ENCODE measurements at places on chromosomes 12 and 14.

- no peak for DNase-seq
Measured at GRCh38 chr14:77064521-77065178, 33.4 kb upstream of the CIPC start.

- DNase-seq, result no peak
Measured at GRCh38 chr14:79583738-79584408, 627.4 kb downstream of the DIO2 start.

DNA sequence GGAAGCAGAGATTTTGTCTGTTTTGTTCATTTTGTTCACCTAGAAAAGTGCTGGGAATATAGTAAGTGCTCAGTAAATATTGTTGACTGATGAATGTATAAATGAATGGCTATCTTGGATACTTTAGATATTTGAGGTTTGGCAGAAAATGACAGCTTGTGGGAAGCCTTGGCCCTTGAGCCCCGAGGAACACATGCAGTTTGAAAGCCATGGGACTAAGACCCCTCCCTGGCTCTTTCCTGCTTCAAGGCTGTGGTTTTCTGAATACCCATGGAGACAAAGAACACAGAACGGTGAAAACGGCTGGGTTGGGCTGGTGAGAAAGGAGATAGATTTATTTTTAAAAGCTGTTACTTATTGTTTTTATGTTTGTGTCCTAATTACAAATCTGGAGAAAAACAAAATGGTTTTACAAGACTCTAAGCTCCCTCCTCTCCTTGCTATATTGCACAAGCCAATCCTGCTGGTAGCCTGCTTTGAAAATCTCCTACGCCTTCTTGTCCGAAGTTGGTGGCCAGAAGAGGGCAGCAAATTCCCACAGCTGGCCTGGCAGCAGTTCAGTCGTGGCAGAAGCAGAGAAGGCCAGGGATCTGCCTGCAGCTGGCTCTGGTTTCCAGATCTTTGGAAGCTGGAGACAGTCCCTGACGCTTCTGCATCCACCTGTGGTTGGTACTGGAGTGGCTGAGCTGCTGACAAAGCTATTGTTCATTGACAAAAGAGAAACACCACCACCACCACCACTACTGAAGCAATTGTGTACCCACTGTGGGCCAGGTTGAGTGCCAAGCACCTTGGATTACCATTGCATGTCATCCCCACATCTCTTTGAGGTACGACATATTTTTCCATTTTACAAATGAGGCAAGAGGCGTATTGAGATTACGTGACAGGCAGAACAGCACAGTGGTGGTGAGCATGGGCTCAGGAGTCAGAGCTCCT is 5.2 kb upstream of the KRT85 start:
- peak; percentile 43 for DNase-seq

GRCh38 chr12:8696442-8697090 is 1.2 kb upstream of the RIMKLB start:
- no peak for DNase-seq

DNA sequence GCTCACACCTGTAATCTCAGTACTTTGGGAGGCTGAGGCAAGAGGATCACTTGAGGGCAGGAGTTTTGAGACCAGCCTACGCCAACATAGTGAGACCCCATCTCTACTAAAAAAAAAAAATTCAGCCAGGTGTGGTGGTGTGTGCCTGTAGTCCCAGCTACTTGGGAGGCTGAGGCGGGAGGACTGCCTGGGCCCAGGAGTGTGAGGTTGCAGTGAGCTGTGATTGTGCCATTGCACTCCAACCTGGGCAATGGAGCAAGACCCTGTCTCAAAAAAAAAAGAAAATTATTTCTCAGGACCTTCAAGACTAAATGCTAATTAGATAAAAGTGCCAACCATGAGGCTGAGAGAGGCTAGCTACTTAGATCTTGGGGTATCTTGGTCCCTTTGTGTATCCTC is 23.5 kb downstream of the OTUB2 start:
- no peak for DNase-seq

DNA sequence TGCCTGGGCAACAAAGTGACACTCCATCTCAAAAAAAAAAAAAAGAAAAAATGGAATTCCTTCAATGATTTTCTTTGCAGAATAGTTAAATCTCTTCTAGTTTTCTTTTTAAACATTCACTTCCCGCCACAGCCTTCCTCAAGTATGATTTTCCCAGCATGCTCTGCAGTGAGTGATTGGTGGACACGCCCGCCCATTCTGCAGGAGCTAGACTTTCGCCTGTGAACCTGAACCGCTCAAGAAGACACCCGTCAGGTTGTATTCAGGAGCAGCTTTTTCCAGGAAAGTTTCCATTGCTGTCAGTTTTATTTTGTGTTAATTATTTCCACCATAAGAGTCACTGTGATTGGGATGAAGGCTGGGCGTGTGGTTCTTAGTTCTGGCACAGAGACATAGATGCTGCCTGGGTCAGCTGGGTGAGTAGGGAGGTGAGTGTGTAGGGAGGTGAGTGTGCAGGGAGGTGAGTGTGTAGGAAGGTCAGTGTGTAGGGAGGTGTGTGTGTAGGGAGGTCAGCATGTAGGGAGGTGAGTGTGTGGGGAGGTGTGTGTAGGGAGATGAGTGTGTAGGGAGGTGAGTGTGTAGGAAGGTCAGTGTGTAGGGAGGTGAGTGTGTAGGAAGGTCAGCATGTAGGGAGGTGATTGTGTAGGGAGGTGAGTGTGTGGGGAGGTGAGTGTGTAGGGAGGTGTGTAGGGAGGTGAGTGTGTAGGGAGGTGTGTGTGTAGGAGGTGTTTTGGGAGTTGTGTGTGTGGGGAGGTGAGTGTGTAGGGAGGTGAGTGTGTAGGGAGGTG is 76.2 kb downstream of the KIF26A start:
- DNase-seq, result no peak

GRCh38 chr14:56205881-56206280 is 87.7 kb downstream of the PELI2 start:
- no peak for DNase-seq

- DNase-seq, result no peak
Measured at GRCh38 chr14:61266891-61267740, 14.0 kb downstream of the TMEM30B start.

- no peak for DNase-seq
Measured at GRCh38 chr12:20731274-20731673, 36.1 kb downstream of the SLCO1C1 start.

GRCh38 chr12:131007031-131007739 is 53.5 kb downstream of the ADGRD1 start:
- DNase-seq, result peak; percentile 89

GRCh38 chr12:80655751-80656150 is 51.7 kb upstream of the MYF6 start:
- DNase-seq, result no peak

DNA sequence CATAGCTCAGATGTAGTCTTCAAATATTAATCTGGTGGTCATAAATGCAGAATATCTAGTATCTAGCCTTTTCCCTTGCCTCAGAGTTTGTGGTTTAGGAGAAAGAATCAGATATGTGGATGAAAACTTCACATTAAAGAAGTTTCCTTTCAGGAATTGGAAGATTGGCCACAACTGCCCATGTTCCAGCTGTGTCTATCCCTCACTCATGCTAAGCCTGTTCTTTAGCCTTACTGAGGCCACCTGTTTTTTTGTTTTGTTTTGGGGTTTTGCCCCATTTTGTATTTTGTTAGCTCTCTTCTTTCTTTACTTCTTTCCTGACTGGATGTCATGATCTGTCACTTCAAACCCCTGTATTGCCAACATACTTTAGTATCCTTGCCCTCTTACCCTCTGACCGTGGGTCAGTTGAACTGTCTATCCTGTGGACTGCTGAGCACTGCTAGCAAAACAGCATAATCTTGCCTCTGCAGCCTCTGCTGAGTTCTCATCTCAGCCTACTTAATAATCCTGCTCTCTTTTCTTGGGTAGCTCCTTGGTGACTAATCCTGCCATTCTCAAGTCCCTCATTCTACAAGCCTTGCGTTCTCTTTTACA is 22.0 kb upstream of the CCT2 start:
- DNase-seq, result no peak

GRCh38 chr12:89901319-89901718 is 192.7 kb upstream of the ATP2B1 start:
- no peak for DNase-seq

DNA sequence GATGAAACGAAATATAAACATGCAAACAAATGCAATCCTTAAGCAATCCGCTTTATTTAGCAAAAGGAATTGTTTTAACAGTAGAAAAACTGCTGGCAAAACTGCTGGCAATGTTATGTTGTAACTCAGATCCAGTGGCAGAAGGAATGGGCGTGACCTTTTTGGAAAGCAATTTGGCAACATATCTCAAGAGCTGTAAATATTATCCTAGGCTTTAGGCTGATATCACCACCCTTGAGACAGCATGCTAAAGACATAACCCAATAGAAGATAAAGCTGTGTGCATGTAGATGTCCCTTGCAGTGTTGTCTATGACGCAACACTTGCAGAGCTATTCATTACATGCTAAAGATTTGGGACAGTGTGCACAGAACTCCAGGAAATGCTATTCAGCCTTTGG is 138.5 kb downstream of the DICER1 start:
- DNase-seq, result no peak

GRCh38 chr14:68386950-68387779 is 405.7 kb downstream of the ZFP36L1 start:
- DNase-seq, result peak; percentile 54

GRCh38 chr12:99948370-99948769 is 36.4 kb downstream of the ANKS1B start:
- DNase-seq, result peak; percentile 35

DNA sequence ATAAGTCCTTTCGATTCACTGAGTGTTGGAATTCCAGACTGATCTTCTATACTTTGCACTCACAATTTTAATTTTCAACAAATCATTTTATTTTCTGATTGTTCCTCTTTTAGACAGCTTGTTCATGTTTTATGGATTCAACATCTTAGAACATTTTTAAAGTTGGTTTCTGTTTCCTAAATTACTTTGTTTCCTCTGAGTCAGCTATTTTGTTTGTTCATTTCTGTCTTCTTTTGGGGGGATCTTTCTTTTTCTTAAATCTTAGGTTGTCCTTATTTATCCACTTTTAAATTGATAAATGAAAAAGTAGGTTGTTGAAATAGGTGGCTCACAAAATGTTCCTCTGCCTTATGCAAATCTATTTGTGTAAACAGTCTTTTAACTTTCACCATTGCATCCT is 160.0 kb downstream of the GALC start:
- no peak for DNase-seq

All from SK-N-DZ (cell line).